ENCODE measurements at places on chromosomes 13 and 19. TPM values are rescaled to one million over a fixed set of nuclear protein-coding genes. Genes with fewer than 3 reads are reported as not detected.

The NXNL1 gene
- total RNA-seq: not detected

GRCh38 chr19:53906211-53907192 is 2.6 kb upstream of the CACNG7 start:
- DNase-seq: no peak

The FPR1 gene
- total RNA-seq: 1.4 TPM

DNA sequence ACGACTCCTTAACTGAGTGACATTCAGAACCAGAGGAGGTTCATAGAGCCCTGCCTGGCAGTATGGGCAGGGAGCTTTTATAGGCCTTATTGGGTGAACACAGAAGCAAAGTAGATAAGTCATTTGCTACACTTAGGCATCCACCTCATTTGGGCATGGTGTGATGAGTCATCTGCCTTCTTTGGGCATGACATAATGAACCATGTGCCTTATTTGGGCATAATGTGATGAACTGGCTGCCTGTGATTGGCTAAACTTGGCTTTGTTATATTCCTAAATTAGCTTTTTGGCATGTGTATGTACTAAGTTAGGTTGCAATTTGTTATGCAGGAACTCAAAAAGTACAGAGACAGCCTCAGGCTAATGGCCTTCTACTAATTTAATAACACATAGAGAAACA is 2210.2 kb upstream of the PCDH20 start:
- no peak for DNase-seq

DNA sequence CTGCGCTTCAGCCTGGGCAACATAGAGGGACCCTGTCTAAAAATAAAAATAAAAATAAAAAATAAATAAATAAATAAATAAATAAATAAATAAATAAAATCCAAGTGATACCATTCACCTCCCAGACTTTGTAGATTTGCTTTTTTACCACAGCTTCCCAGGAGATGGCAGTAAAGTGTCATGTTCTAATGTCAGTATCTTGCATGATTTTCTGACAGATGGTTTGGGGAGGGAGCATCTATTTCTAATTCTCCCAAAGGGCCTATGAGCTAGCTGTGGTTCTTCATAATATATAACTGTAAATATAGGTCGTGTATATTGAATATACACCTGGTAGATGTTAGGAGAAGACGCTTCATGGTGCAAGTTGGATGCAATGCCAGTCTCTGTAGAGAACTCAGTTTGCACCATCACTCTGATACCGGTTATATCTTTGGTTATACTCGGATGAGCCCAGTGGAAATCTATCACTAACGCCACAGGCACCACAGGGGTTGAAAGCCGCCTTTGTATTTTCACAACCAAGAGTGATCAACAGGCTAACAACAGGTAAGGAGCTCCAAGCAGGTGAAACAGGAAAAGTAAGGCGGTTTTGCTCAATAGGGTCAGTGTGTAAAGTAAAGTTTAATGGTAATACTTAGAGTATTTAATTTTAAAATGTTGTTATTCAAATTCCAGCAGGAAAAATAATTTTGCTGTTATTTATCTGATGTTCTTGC is 13.9 kb downstream of the APLP1 start:
- no peak for DNase-seq

The SPIB gene
- not detected for total RNA-seq

- DNase-seq: no peak
Measured at GRCh38 chr19:44809577-44810233, 802 bp downstream of the BCAM start.

DNA sequence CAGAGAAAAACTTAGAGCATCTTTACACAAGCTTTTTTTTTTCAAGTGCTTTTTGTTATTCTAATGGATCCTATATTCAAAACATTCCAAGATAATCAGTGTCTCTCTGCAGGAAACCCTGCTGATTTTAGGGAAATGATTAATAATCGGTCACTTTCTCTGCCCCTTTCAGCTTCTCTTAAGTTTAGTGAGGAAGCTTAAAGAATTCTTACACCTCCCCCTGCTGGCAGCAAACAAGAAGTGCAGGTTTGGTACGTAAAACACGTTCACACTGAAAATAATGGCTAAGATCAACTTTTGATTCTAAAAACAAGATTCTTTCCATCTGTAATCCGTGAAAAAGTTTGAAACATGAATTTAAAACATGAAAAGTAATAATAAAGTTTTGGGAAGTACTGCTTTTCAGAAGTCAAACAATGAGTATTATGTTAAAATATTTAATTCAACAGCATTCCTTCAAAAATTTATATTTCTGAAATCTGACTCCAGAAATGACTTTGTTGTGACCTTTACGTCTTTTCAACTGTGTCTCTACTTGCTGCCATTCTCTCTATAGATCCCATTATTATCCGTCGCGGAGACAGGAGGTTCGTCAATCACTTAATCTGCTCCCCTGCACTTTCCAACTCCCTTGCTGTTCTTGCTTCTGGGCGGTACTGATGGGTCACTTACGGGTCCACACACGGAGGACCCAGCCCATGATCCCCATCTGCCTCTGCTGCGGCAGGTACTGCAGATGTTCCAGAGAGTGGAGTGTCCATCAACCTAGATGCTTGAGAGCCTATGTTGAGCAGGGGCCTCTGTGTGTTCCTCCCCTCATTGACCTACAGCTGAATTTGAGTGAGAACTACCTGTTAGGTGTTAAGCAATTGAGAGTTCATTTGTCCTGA is 203.1 kb upstream of the EDNRB start:
- no peak for DNase-seq

GRCh38 chr13:21668732-21669275 is 2.1 kb upstream of the FGF9 start:
- DNase-seq: no peak

The LNX2 gene
- total RNA-seq: 10.1 TPM

The CCDC70 gene
- total RNA-seq: not detected

The SOX1 gene
- total RNA-seq: not detected

DNA sequence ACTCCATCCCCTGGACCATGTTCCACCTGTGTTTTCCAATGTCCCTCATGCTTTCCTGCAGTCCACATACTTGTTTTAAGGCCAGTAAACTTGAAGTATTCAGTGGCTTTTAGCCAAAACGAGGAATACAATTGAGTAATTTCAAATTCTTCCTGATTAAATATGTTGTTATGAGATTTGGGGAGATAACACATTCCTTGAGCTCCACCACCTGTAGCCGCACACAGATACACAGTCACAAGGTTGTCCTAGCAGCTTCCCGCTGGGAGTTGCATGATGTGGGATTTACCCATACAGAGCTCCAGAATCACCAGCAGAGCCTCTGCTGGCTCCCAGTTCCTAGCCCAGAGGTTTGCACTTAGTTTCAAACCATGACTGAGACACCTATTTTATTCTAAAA is 53.6 kb upstream of the FRY start:
- DNase-seq: no peak

DNA sequence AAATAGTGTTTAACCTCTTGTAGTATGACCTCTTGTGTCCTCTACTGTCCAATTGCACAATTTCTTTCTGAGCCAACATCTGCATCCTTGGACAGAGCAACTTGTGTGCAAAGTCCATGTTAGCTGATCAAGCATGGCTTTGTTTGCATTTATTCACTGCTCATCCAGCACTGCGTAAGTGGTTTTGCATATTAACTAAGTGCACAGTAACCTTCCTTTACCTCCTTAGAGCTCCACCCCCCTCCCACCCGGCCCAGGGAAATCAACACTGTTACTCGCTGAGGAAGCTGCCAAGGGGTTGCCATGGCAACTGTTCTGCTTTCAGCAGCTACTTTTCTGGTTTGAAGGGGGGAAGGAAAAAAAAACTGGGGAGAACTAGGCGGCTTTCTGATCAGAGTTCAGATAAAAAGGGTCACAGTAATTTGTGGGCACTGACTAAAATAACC is 153.5 kb upstream of the KLF12 start:
- DNase-seq: peak; percentile 97

The COL4A1 gene
- 9.1 TPM for total RNA-seq

GRCh38 chr19:18589380-18590272 is 1.0 kb downstream of the REX1BD start:
- DNase-seq: peak; percentile 76

The KLK14 gene
- total RNA-seq: not detected

GRCh38 chr19:40410030-40410389 is 3.2 kb downstream of the PRX start:
- no peak for DNase-seq

- no peak for DNase-seq
Measured at GRCh38 chr19:50020481-50020880, 4.7 kb downstream of the VRK3 start.

DNA sequence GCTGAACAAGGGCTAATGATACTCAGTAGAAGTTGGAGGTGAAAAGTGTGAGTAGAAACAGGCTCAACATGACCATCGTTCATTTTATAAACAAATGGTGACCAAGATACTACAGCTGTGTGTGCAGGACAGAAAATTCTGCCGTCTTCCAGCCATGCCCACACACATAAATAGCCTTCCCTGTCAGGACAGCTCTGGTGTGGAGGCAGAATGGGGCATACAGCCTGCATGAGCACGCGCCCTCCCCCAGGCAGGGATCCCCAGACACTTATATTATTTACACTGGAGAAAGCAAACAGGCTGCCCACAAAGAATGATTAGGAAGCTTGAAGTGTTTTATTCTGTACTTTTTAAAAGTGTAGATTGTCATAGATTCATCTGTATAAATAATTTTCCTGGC is 20.4 kb downstream of the GJA3 start:
- DNase-seq: no peak

Data from left lobe of liver (tissue), 2 donors.